ENCODE measurements at places on chromosomes 2 and 18.

- DNase-seq, result no peak
Measured at GRCh38 chr2:184072470-184072869, 525.9 kb upstream of the ZNF804A start.

DNA sequence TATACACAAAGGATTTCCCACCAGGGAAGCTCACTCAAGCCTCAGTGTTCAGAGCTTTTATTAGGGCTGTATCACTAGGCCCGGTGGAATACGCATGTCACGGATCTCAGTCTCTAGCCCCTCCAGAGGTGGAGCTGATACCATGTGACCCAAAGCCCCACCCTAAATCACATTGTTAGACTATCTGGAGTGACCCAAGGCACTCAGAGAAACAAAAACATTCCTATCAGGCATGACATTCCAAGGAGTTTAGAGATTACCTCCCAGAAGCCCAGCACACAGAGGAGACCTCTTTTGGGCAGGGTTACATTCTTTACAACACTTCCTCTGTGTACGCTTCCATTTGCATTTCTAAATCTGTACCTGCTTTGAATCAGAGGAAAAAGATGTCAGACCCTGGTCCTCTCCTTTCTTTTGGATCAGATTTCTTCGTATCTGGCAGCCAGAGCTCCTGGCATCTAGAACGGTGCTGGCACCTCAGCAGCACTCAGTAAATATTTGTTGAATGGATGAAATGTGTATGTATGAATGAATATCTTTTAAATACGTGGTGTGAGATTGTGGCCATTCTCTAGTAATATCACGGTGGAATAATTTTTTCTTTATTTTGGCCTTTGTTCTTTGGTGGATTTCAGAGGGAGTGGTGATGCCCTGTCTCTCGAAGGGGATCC lies 37.7 kb upstream of the SMAD2 start:
- no peak for DNase-seq

DNA sequence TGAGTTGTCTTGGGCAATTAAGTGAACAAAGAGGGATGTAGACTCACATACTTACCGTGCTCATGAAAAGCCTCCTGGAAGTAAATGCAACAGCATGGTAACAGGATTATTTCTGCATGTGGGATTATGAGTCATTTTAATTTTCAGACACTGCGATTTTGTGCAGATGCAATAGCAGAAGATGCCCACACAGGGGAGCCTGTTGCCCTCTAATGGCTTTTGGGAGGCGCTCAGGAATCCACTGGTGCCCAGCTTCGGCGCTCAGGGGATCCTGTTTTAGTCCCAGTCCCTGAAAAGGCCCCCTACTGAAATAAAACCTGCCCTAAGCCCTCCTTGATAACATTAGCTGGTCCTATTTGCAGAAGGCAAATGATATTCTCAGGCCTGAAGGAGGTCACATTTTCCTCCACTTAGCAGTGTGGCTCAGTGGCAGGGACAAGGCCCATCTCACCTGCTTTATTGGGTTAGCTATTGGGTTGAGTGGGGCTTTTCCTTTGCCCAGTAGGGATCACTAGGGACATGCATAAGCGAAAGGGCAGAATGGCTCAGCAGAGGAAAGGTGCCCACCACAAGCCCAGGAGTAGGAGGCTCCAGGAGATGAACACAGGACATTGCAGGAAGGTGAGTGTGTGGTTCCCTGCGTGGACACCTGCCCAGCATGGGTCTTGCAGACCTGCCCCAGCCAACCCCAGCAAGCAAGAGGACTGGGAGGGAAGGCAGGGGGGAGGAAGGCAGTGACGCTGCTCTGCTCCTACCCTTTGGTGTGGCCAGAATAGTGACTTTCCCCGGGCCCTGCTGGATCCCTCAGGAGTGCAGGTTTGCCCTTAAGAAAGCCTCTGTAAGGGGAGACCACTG lies 26.5 kb upstream of the KCNS3 start:
- peak; percentile 74 for DNase-seq

DNA sequence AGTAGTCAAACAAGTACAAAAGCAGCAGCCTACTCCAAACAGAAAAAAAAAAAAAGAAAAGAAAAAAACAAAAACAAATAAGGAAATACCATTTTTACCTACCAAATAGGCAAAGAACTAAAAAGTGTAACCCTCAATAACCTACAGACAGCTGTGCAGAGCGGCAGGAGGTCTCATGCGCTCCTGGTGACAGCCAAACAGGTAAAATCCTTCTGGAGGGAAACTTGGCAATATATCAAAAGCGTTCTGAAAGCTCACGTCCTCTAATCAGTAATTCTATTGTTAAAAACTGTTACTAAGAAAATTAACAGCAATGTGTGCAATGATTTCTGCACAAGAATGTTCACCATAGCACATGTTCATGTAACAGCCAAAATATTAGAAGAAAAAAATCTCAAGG lies 105.6 kb downstream of the AFF3 start:
- DNase-seq, result no peak

GRCh38 chr2:179677077-179677688 lies 184.2 kb downstream of the ZNF385B start:
- peak; percentile 23 for DNase-seq

- no peak for DNase-seq
Measured at GRCh38 chr2:74441170-74441689, 507 bp downstream of the RTKN start.

DNA sequence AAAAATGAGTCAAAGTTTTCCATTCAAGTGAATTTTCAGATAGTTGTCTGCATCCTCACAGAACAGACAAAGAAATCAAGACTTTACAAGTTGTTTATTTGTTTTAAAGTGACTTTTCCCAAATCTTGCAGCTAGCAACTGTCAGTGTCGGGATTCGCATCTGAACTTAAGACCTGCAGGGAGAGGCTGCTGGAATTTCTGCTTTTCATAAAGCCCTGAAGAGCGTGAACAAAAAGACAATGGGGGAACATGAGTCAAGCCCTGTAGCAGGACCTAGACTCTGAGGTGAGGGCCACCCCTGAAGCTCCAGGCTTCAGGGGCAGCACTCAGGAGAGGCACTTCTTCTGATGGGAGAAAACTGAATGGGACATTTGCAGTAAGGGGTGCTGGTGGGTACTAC lies 108.2 kb upstream of the CTAGE1 start:
- DNase-seq, result no peak

- no peak for DNase-seq
Measured at GRCh38 chr2:157903626-157904025, 27.5 kb upstream of the ACVR1 start.

- peak; percentile 49 for DNase-seq
Measured at GRCh38 chr2:189016311-189016861, 42.2 kb downstream of the COL3A1 start.

DNA sequence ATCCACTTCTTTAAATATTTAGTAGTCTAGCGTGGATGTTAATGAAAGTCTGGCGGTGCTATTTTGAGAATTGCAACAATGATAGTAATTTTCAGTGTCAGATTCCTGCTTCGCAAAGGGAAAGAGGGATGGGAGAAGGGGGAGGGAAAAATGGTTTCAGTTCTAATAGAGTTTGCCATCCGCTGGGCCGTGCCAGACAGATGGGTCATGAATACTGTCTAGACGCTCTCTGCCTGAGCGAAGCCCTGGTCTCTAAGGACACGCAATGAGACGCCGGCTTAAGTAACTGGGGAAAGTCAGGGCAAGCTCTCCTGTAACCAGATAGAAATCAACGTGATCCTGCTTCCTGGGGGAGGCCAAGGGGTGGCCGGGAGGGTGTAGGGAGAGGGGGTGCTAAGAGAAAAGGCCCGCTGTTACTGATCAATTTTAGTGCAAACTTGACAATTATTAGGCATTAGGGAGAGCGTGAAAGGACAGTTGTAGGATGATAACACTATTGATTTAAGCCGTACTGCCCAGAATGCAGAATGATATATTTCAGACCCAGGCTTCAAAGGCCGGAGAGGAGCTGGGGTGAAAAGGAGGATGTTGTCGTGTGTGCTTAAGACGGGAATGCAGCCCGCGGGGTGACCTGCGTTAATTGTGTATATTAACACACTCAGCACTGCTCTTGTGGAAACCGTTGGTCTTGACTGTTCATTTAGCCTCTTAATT lies 229.2 kb downstream of the LDLRAD4 start:
- peak; percentile 29 for DNase-seq

DNA sequence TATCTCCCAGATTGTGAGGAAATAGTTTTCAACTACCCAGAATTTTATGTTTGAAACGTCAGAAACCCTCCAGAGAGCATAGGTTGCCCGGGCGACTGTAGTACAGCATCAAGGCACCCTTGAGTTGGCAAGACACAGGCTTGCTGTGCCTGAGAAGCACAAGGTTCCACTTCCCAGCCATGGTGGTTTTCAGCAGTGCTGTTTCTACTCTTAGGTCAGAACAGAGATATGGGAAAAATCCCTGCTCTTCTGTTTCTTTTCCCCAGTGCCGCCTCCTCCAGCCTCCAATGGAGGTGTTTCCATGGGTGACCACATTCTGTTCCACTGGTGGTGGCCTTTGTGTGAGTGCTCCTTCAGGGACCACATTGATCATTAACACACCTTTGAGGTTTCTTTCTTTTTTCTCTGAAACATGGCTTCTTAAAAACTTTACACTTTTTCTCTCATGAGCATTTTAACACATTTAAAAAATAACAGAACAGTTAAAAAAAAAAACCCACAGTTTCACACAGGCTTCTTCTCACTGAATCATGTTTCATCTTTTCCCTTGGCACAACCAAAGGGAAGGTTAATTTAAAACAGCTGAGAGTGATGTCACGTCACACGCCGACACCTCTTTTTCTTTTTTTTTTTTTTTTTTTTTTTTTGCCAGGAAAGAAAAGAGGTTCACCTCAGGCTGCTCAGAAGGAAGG lies 229.3 kb upstream of the HDAC4 start:
- DNase-seq, result peak; percentile 27

DNA sequence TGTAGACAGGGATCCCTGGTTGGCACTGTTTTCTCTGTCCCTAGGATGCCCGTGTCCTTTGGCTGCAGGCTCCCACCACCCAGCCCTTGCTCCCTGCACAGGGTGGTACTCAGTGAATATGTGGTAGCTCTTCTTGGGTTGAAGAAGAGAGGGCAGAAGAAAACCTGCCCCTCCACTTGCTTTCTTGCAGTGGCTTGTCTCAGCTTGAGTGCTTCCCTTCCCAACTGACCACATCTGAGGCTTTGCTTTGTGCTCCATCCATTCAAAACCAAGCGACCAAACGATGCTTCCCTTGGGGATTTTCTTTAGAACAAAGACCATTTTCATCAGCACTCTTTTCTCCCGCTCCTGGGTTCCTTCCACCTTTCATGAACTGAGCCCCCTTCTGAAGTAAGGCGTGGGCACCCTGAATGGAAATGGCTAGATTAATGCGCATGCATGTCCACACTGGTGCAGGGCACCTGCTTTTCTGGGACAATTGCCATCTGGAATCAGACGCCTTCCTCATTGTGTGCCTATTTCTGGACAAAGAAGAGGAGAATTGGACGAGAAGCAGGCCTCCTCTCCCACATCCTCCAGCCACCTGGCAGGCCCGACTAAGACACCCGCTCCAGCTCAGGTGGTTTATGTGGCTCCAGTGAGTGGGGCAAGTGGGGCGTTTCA lies 59.1 kb downstream of the ARL4C start:
- DNase-seq, result no peak

- peak; percentile 68 for DNase-seq
Measured at GRCh38 chr2:226798422-226799210, 1.0 kb downstream of the IRS1 start.

DNA sequence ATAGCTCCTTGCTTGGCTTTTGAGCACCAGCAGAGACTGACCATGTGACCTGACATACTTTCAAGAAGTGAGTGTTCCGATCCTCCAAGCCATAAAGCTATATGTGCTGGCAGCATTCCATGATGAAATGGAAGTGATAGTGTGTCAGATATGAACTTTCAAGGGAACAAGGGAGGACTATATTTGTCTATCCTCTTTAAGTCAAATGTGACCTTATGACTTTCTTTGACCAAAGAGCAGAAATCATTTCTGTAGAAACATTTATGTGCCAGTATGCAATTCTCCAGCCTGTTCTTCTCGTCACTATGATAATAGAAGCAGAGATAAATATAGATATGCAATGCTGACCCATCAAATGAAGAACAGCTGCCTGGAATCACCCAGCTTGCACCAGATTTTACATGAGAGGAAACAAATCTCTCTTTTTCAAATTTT lies 14.4 kb downstream of the HYCC2 start:
- DNase-seq, result peak; percentile 26

DNA sequence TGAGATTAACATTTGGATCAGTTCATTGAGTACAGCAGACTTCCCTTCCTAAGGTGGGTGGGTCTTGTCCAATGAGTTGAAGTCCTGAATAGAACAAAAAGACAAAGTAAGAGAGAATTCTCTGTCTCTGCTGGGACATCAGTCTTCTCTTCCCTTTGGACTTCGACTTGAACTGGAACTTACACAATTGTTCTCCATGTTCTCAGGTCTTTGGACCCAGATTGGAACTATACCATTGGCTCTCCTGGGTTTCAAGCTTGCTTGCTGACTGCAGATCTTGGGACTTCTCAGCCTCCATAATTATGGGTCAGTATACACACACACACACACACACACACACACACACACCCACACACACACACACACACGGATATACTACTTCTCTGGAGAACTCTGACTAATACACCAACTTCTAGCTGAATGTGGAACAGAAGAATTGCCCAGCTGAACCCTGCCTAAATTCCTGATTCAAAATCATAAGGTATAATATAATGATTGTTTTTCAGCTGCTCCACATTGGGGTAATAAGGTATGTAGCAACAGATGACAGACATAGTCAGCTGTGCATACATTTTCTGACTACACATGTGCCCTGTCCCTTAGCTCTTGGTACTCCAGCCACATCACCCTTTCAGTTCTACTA lies 214.0 kb downstream of the TGIF1 start:
- DNase-seq, result no peak

DNA sequence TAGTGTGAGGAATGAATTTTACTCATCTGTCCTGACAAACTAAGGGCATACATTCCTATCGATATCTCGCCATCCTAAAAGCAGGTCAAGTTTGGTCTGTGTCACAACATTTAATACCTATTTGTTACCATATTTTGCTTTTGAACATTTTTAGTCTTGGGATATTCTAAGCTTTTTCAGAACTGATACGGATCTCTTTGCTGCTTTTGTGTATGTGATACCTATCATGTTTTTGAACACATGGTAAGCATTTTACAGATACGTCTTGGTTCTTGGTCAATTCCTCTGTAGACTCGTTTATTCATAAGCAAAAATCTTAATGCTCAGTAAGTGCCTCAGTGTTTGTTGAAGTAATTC lies 592 bp downstream of the ZNF397 start:
- no peak for DNase-seq

DNA sequence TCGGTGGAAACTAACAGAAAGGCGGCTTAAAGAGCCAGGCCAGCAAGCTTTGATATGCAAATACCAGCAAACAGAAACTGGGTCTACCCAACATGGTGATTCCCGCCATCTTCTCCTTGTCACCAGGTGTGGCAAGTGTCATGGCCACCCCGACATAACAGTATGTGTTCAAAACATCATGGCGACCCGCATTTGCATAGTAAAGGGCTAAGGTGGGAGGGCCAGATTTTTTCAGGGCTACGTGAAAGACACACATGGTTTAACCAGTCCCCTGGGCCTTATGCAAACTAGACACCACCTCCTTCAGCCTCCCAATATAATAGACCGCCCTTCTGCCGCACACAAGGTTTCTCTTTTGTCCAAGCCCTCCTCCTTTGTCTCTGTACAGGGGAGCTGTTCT lies 260.4 kb downstream of the METTL4 start:
- no peak for DNase-seq
